ENCODE measurements at places on chromosomes 6 and 20.

- DNase-seq = no peak
Observed at GRCh38 chr20:40961686-40962640, 66.7 kb upstream of the TOP1 start.

DNA sequence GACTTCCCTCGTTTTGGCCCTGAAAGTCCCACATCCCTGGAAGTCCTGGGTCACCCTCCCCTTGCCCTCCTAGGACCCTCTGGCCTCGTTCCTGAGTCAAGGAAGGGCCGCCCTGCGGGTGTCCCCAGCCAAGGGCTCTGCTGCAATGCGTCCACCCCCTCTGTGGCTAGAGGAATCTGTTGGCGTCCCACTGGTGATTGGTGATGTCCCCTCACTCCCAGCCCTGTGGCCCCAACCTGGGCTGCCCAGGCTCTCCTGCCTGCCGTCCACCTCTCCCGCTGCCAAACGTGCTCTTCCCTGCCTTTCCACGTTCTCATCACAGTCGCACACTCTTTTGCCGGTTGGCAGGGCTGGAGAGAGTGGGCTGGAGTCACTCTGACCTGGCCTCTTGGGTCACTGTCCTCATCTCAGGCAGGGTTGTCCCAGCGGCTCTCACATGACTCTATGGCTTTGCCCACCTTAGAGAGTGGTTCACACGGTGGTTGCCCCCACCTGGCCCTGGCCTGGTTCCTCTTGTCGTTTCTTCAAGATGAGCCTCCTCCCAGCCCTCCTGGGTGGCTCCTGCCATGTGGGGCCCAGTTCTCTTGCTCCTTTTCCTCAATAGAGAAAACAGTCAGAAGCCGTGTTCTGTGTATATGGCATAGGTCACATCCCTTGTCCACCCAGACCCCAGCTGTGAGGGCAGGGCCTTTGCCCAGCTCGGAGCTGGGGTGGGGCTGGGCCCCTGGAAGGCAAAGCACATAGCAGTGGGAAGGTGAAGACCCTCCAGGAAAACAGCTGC, 100.9 kb downstream of the TMEM242 start:
- no peak for DNase-seq

- DNase-seq = no peak
Observed at GRCh38 chr20:50393990-50394561, 116.1 kb upstream of the PTPN1 start.

DNA sequence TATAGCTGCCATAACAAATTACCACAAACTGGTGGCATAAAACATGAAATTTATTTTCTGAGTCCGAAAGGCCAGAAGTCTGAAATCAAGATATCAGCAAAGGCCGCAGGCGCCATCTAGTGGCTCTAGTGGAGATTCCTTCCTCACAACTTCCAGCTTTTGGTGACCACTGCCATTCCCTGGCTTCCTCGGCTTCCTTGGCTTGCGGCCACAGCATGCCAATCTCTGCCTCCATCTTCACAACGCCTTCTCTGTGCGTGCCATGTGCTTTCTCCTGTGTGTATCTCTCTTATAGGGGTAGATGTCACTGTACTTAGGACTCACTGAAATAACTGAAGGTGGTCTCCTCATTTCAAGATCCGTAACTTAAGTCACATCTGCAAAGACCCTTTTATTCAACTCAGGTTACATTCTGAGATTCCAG, 5.4 kb upstream of the PLAGL1 start:
- DNase-seq = peak; percentile 24

DNA sequence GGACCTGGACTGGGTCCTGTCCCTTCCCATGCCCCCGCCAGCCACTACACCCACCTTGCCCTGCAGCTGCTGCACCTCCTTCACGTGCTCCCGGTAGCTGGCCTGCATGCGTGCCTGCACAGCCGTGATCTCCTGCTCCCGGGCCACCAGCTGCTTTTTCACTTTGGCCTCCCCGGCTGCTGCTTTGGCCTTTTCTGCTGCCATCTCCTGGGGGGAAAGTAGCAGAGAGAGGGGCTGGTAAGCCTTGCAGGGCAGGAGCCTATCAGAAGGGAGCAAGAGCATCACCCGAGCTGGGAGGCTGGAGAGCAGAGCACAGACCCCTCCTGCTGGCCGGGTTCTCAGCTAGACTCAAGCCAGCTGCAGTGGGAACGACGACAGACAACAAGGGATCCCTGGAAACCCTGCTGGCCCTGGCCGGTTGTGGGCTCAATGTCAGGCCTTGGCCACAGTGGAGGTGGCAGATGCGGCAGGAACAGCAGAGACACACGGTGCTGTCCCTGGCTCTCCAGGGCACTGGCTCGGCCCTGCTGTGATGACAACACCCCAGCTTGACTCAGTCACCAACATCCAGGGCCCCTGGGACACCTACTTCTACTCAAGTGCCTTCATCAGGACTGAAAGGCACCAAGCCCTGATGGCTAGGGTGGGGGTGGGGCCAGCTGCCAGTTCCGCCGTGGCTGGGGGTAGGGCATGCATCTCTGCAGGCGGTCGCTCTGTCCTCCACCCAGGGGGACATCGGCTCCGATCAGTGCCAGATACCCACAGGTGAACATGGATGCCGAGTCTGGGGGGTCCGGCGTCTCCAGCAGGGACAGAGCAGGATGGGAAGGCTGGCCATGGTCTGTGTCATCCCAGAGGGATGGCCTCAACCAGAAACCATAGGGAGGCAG, 45.3 kb downstream of the RRBP1 start:
- no peak for DNase-seq

GRCh38 chr20:58169450-58169849, 59.0 kb downstream of the ANKRD60 start:
- no peak for DNase-seq
